ENCODE measurements at places on chromosomes 3 and 15.

GRCh38 chr15:58462547-58462946, 30.8 kb downstream of the LIPC start:
- no peak for DNase-seq

GRCh38 chr3:59531994-59532393, 482.2 kb upstream of the CFAP20DC start:
- no peak for DNase-seq

GRCh38 chr15:66935688-66936087, 129.7 kb upstream of the SMAD3 start:
- DNase-seq = no peak

DNA sequence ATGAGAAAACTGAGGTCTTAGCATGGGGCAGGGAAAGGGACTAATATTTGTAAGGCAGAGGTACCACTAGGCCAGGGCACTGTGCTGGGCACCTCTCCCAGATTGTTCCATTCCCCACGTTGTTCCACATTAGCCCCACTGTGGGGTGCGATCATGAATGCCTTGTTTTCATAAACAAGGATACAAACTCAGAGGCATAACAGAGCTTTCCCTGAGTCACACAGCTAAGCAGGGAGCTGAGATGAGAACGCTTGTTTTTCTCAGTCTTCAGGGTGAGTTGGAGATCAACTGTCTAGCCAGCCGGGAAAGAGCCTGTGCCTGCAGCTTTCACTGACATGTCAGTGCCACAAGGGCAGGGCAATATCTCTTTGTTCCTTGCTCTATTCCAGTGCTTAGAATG, 47.9 kb upstream of the ITGA11 start:
- DNase-seq = no peak

DNA sequence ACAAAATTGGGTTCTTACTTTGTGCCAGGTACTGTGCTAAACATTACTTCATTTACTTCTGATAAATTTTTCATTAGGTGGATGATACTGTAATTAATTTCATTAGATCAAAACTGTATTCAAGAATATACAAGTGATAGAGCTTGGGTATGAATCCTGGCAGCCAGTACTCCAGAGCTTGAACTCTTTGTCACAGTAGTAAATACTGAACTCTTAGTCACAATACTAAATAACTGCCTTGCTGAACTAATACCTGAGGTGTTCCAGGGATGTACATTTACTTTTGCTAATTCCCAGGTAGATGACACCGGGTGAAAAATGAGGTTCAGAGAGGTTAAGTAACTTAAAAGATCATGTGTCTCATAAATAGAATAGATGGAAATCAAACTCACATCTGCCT, 20.3 kb downstream of the FXR1 start:
- no peak for DNase-seq

Measured in CD4-positive, alpha-beta T cell treated with Interleukin-6 for 4 hours (primary cell).